Upper lobe of left lung (tissue), 6 donors: ENCODE measurements at places on chromosomes 4 and X.

DNA sequence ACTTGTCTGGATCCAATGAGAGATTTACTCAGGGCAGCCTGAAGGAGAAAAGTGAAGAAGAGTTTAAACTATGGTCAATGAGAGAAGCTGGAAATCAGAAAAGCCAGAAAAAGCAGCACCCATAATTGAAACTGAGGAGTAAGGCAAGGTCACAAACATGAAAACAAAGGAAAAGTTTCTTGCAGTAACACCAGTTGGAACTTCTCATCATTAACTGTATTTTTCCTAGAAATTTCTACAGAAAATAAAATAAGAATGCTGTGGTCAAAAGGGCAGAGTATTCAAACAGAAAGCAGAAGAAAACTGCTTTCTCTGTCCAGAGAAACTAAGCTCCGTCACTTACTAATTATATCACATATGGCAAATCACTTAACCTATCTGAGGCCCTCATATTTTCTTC is 102.2 kb downstream of the OR13H1 start:
- no peak for DNase-seq

GRCh38 chrX:1591863-1592469 is 562 bp downstream of the AKAP17A start:
- DNase-seq: no peak

- DNase-seq: peak; percentile 94
Measured at GRCh38 chr4:56530269-56531148, 24.9 kb downstream of the ARL9 start.

DNA sequence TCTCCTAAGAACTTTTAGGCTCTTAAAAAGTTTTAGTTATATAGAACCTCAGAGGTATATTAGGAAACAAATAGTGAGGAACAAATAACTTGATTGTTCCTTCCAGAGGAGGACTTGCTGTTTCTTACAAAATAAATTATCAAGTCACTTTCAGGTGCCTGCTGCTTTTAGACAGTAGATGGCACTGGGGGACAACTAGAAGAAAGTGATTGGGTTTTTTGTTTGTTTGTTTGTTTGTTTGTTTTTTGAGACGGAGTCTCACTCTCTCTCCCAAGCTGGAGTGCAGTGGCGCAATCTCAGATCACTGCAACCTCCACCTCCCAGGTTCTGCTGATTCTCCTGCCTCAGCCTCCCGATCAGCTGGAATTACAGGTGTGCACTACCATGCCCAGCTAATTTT is 35.4 kb upstream of the CDKL5 start:
- DNase-seq: no peak

- DNase-seq: no peak
Measured at GRCh38 chr4:75655562-75655961, 17.6 kb downstream of the G3BP2 start.

DNA sequence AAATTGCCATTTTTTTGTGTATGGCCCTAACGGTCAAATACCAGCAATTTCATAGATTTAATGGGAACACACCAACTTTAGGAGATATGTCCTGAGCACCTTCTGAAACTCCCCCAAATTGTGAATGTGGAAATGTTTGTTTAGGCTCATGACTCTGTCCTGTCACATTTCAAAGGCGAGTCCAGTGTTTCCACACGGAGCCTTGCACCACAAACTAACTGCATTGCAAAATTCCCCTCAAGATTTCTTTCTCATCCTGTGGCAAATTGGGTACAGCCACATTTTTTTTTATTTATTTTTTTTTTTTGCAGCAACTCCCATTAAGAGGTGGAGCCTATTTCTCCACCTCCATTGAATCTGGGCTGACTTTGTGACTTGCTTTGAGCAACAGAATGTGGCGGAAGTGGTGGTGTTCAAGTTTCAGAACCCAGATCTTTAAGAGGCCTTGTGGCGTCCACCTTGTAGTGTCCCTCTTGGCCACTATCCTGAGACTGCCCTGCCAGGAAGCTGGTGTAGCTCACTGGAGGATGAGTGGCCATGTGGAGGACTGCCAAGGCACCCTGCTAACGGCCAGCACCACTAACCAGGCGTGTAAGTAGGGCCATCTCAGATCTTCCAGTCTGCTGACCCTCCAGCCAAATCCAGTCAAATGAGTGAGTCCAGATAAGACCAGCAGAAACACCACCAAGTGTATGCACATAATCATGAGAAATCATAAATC is 172.4 kb upstream of the SCML1 start:
- peak; percentile 24 for DNase-seq

- DNase-seq: no peak
Measured at GRCh38 chrX:20285511-20285910, 18.8 kb upstream of the RPS6KA3 start.

DNA sequence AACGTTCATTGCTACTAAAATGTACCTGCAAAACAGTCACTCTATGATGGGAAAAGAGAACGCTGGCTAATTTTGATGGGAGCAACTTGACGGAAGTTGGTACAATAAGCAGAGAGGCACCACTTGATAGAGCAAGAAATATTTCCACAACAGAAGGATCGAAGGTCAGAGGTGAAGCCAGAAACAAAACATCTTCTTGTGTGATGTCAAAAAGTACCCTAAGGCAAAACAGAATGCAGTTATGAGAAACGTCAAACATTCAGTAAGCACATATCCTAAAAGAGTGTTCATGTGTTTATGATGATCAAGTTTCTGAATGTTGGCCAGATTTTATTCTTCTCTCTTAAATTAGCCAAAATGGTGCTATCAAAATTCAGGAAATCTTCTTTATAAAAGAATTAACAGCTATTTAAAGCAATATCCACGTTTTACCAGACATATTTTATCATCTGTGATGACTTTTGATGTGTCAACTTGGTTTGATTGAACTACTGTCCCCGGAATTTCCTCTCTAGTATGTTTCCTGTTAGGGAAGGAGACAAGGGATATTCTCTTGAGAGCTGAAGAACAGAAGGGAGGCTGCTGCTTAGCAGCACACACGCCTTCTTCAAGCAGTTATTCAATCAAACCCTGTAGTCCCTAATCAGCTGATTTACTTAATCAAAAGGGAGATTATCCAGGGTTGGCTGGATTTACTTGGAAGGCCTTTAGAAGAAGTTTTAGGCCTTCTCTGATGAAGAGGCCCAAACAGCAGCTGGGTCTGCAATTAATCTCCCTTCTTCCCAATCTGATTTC is 15.7 kb downstream of the AASDH start:
- DNase-seq: no peak

DNA sequence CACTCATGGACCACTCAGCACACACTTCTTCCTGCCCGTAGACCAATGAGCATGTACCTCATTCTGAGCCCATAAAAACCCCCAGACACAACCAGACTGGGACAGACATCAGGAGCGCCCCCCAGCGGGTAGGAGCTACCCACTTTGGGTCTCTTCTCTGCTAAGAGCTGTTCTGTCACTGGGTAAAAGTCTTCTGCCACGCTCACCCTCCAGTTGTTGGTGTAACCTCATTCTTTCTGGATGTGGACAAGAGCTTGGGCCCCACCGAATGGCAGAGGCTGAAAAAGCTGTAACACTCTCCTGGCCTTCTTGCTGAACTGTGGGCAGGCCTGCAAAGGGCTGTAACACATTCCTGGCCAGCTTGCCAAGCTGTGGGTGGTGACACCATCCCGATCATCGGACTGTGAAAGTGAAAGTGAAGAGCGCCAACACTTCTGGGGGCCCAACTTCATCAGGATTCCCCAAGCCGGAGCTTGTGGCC is 137.6 kb downstream of the TECRL start:
- DNase-seq: no peak

DNA sequence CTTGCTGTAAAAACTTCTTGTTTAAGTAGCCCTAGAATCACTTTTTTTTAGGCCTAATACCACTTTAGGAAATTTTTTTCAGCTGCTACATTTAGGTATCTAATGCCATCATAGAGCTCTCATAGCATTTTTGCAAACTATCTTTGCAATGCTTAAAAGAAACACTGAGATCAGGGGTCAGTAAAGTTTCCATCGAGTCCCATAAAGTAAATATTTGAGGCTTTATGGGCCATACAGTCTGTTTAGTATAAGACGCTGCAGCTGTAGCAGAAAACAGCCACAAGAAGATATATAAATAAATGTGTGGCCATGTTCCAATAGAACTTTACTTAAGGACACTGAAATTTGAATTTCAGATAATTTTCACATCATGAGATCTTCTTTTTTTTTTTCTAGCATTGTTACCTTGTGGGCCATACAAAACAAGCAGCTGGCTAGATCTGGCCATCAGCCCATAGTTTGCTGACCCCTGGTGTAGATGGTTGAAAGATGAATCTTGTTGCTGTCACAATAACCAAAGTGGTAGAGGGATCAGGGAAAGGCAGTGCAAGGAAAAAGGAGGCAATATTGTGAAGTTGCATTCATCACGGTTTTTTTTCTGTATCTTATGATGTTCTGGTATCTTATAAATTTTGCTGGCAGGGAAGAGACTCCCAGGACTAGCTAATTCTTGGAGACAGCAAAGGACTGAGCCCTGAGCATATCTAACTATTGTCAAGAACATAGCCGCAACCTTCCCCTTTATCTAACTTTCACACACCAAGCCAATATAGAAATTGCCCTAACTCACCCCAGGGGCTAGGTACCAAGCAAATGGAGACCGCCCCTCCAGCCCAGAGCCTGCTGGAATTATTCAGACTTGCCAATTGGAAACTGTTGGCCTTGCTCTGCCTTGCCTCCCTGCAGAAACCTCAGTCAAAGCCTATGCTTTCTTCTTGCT is 46.6 kb downstream of the RASGEF1B start:
- no peak for DNase-seq

GRCh38 chr4:123083646-123084045 is 161.2 kb upstream of the NUDT6 start:
- no peak for DNase-seq

- DNase-seq: no peak
Measured at GRCh38 chr4:1451752-1452122, 45.5 kb upstream of the NKX1-1 start.

DNA sequence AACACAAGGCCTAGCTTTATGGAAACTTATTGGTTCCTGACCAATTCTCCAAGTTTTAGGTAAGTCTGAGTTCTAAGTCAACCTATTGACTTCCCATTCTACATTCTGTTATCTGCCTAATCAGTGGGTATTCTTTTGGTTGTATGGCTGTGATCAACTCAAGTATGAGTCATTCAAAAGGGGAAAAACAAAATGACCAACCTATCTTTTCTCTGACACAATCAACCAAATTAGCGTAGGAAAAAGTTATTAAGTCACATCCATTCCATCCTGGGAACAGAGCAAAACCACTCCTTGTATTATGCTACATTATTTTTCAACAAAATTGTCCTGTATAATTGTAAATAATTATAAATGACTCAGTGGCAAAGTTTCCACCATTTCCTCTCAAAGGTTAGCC is 136.2 kb downstream of the SHROOM4 start:
- DNase-seq: no peak

GRCh38 chr4:186298031-186298647 is 32.1 kb downstream of the F11 start:
- DNase-seq: peak; percentile 82

GRCh38 chr4:181619651-181620050 is 623.6 kb upstream of the TENM3 start:
- DNase-seq: no peak

DNA sequence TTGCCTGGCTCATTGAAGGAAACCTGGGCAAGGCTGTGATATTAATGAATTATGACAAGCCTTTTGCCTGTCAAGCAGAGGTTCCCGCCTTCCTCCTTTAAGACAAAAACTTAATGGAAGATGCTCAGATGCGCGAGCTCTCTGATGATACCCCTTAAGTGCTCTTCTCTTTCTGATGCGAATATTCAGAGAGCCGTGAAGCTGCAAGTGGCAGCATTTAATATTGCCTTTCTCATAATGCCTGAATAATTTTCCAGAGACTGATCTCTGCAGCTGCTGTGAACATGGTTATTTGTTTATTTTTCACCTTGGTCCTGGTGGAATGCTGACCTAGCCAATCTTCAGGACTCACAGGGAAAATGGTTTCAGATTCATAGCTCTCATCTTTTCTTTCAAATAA is 251.8 kb downstream of the TENM3 start:
- no peak for DNase-seq

- DNase-seq: no peak
Measured at GRCh38 chr4:106677213-106677612, 308.6 kb upstream of the GIMD1 start.

GRCh38 chr4:179536694-179537093 is 2094.5 kb upstream of the AGA start:
- no peak for DNase-seq
